Fibroblast of pulmonary artery (primary cell): ENCODE measurements at places on chromosomes 1 and 21.

DNA sequence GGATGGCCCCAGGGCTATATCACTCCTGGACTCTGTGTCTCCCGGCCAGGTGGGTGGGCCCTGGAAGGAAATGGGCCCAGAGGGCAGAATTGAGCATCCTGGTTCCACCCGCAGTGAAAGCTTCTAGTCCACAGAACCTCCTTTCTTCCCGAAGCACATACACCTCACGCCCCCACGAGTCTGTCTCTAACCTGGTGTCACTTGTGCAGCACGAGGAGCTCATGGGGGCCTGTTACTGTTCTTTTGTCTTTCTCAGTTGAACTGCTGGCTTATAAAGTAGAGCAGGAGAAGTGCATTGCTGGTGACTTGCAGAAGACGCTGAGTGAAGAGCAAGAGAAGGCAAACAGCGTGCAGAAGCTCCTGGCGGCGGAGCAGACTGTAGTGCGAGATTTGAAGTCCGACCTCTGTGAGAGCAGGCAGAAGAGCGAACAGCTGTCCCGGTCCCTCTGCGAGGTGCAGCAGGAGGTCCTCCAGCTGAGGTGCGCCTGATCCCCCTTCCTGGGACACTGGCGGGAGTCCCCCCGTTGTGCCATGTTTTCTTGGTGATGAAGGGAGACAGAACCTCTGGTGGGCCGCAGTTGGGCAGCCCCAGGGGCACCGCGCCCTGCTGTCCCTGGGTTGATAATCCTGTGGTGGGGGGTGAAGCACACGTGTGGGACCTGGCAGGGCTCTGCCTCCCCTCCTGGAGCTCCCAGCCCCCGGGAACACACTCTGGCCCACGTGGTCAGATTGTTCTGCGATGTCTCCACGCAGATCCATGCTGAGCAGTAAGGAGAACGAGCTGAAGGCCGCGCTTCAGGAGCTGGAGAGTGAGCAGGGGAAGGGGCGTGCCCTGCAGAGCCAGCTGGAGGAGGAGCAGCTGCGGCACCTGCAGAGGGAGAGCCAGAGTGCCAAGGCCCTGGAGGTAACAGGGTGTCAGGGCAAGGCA lies 28.7 kb upstream of the DIP2A start:
- no peak for DNase-seq

GRCh38 chr1:243217349-243217748 lies 37.7 kb downstream of the CEP170 start:
- DNase-seq = no peak

DNA sequence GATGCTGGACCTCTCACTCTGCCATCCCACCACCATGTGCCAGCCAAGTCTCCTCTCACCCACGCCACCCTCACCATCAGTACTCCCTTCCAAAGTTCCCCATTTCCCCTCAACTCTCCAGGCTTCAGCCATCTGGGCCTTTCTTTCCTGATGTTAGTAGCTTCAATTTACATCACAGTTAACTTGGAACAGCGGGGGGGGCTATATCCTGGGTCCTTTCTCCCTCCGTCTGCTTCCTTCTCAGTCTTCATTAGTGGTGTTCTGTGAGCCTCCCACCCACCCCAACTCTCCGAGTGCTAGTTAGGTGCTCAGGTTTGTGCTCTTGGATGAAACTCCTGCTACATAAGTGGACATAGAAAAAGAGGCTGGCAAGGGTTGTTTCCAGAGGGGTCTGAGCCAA lies 31.9 kb downstream of the KCNC4 start:
- DNase-seq = no peak

- no peak for DNase-seq
These were observed 1.9 kb upstream of the MED18 start for GRCh38 chr1:28326984-28327383.

DNA sequence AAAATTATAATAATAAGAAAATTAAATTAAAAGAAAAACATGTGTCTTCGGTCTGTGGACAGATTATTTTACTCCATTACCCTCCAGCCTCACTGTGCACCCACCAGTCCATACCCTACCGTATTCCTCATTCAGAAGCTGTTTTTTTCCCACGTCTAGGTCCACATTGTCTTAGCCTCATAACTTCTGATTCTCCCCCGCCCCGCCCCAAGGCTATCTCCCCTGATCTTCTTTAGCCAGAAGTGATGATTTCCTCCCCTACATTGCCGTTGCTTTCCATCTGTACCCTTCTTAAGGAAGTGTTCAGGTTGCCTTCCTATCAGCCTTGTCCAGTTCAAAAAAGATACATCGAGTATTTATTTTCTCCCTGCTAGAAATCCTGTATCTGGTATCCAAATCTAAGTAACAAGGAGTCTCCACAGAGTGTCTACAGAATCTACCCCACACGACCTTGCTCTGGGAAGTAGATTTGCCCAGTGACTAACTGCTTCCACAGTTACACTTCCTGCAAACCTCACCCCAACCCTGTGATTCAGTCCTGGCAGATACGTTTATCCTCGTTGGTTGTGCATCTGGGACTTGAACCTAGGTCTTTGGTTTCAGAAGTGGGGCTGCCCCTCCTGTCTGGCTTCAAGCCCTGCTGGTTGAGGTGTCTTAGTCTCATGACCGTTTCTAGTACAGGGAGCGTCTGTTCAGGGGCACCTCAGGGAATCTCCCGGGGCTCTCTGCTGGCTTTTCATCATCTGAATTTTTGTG lies 470.2 kb downstream of the CAMTA1 start:
- DNase-seq = peak; percentile 4

DNA sequence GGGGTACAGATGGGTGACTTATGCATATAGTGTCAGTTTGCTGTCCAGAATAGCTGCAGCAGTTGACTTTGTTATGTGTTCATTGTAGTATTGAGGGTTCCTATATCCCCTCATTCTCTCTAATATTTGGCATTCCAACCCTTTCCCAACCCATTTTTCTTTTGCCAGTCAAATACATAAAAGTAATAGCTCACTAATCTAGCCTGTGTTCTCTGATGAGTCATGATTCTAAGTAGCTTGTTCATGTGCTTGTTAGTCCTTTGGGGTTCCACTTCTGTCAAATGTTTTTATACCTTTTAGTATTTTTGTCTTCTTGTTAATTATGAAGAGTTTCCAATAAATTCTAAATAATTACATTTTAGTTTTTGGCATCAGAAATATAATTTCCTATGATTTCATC lies 99.2 kb upstream of the MROH9 start:
- DNase-seq = peak; percentile 16

DNA sequence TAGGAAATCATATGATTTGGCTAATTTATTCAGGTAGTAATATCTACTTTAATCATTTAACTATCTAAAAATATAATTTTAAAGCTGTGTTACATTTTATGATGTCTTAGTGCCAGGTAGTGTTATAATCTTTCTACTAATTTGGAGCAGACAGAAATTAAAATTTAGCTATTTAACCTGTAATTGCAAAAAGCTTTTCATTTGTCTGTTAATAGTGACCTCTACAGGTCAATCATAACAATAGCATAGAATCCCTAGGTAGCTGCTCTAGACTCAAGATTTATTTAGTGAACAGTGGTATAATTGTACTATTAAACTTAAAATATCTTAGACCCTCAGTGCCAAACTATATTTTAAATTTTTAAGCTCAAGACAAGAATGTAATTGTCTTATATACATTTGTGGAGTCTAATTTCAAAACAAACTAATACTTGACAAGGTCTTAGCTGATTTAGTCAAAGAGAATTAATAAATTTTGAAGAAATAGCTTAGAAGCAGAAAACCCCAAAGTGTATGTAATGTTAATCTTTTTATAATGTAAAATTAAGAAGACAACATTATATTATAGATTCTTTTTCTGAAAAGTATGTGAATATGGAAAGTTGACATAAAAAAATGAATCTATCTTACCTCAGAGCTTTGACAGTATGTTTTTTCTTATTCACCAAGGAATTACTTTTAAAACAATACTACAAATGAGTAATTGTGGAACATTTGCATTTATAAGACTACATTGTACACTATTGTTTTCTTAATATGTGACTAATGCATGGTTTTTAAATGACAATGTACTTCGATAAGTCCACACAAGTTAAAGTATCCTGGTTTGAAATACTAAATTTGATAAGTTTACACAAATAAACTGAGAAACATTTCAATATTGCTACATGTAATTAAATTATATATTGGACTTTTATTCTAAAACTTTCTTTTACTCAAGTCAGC lies 64.1 kb upstream of the RNPC3 start:
- peak; percentile 38 for DNase-seq

DNA sequence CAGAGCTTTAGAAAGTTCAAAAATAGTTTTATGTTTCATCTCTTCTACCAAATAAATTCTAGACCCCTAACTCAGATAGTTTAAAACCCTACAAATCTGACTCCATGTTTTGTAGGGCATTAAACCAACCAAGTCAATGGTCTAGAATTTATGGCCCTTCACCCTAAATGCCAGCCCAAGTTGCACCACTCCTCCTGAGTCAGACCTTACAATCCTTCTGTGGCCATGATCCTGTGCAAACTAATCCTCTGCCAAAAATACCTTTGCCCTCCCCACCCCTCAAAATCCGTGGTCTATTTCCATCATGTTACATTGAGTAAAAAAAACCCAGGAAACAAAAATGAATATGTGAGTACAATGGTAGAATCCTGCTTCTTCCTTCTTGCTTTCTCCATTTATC lies 179.3 kb downstream of the NR5A2 start:
- DNase-seq = no peak

GRCh38 chr1:37946703-37947360 lies at the start of gene INPP5B:
Gene INPP5B (minus strand): TSS chr1:37947053. CDS start chr1:37946308, 745 bp downstream.
- DNase-seq = peak; percentile 93

- no peak for DNase-seq
These were observed 210.9 kb downstream of the KAZN start for GRCh38 chr1:14809191-14809981.

DNA sequence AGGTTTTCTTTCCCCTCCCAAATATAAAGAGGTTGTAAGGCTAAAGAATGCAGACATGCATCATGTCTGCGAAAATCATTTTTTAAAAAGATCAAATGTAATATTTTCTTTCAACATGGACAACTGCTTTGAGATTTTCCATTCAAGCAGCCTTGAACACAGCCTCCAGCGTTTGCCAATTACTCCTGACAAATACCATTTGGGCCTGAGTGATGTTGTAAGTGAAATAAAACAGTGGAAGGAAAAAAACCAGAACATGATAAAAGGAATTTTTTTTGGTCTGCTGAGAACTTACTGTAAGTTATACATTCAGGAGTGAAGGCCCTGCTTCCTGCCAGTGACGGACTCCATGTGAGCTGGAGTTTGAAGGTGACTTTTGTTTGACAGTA lies 37.2 kb downstream of the SETD4 start:
- peak; percentile 11 for DNase-seq

DNA sequence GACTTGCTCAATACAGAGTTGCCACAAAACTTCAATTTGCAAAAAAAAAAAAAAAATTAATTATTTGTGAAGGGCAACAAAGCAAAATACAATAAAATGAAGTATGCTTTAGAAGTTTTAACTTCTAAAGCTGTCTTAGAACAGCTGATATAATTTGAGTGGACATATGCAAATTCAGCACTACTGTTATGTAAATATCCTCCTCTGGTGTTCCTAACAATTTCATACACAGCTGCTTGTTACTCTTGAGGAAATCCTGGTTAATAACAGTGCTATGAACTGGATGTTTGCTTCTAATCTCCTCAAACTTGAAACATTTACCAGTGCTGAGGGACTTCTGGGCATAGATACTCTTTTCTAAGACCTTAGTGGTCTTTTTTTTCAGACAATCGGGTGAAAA lies 69.6 kb upstream of the COL24A1 start:
- no peak for DNase-seq

- no peak for DNase-seq
These were observed 166.3 kb upstream of the USP24 start for GRCh38 chr1:55381491-55381890.

DNA sequence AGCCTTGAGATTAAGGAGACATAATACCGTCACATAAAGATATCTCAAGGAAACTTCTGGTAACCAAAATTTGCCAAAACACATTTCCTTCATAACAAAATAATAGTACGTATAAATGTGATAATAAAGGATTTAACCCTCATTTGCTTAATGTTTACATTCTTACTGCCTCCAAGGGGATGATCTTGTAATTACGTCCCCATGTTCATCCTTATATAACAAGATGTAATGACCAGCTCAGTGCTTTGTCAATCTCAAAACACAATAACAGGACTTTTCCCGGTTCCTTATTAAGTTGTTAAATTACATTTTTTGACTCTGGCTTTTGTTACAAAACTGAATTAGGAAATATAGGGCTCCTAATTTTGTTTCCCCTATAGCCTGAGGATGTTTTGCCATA lies 41.3 kb upstream of the UHMK1 start:
- DNase-seq = no peak

DNA sequence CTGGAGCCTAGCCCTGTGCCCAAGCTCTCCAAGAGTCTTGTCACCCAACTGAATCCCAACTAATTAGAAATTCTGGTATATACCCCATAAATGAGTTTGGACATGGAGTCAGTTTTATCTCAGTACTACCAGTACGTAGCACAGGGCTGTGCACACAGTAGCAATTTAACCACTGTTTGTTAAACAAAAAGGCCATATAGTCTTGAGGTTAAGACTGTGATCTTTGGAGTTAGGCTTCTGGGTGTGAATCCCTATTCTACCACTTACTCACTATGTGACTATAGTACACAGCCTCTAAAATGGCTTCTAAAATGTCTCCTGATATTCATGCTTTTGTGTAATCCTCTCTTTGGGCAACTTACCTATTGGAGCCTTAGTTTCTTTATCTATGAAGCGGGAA lies 48.2 kb downstream of the RAB3B start:
- DNase-seq = no peak

- no peak for DNase-seq
These were observed 39.1 kb downstream of the AKNAD1 start for GRCh38 chr1:108817811-108818210.

DNA sequence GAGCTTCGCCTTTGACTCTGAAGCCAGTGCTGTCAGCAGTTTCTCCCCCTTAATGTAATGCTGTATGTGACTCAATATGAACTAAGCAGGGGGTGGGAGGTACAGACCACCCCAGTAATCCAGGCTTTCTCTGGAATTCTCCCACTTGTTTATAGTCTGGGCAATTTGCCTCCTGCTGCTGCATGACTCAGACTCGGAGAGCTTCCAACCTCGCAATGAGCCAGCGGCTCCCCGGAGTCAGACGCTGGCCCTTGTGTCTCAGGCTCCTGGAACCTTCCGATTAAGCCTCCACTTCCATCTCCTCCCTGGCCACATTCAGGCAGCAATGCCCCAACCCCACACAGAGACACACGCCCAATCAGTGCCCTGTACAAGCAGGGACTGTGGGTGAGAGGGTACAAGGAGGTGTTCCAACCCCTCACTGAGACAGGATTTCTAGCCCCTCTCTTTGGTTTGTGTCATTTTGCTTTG lies 471.7 kb upstream of the VAMP3 start:
- DNase-seq = peak; percentile 93

DNA sequence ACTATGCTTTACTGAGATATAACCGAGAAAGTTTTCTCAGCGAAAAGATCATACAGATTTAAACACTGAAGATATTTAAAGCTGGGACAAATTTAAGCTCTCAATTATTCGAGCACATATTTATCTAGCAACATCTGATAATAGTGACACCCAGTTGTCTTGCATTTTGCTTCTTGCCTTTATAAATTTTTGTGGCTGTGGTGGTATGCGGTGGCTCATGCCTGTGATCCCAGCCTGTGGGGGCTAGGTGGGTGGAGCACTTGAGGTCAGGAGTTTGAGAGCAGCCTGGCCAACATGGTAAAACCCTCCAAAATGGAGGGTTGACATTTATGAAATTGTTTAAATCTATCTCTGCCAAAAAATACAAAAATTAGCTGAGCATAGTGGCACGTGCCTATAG lies 312.2 kb downstream of the SPATA17 start:
- no peak for DNase-seq

GRCh38 chr1:15046487-15047165 lies 106.9 kb upstream of the TMEM51 start:
- peak; percentile 82 for DNase-seq
